ENCODE measurements at places on chromosomes 12 and 14.

GRCh38 chr14:103023881-103024473, 33.4 kb downstream of the CDC42BPB start:
- H3K4me1 ChIP-seq = no peaks in the 10 kb centered on the region
- no peaks in the 10 kb centered on the region for H3K36me3 ChIP-seq
- H3K4me3 ChIP-seq = no peak overlapping the region
- DNase-seq = no peak

GRCh38 chr14:101351769-101352168, 209.5 kb upstream of the DIO3 start:
- peaks cover 16% of the 10 kb centered on the region for H3K27me3 ChIP-seq
- no peaks in the 10 kb centered on the region for H3K36me3 ChIP-seq
- no peaks in the 10 kb centered on the region for H3K4me1 ChIP-seq
- no peak for DNase-seq

DNA sequence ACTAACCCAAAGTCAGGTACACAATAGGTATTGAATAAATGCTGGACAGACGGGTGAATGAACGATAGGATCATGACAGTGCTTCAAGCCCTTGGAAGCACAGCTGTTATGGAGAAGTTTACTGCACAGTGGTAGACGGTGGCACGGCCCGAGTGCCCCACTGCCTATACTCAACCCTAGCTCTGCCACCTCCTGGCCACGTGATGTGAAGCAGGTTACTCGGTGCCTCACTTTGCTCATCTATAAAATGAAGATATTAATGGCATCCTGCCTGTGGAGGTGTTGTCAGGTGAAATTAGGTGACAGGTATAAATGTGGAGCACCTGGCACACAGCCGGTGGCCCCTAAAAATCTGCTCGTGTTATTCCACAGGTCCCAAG, 5.8 kb downstream of the ASB2 start:
- peak overlapping the region; percentile 97 for H3K27ac ChIP-seq
- DNase-seq = peak; percentile 78
- peak overlapping the region; percentile 78 for H3K4me3 ChIP-seq
- H3K36me3 ChIP-seq = peaks cover 34% of the 10 kb centered on the region
- H3K27me3 ChIP-seq = no peaks in the 10 kb centered on the region
- peaks cover 98% of the 10 kb centered on the region for H3K4me1 ChIP-seq

DNA sequence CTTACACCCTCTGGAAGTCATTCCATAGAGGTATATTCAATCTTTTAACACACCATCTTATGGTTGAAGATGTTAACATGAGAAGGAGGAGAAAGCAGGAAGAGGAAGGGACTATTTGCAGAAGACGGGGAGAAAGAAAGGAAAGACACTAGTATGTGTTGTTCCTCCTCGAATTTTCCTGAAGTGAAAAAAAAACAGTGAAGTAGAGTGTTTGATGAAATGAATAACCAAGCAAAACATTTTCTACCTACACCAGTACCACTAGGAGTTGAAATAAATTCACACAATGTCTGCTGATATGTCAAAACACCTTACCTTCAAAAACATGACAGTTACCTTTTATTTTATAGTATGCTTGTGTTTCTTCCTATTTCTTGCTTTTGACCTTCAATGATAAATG, 1.4 kb upstream of the CNOT2 start:
- H3K27ac ChIP-seq = peak overlapping the region; percentile 100
- no peak for DNase-seq
- H3K36me3 ChIP-seq = peaks cover 57% of the 10 kb centered on the region
- no peaks in the 10 kb centered on the region for H3K27me3 ChIP-seq
- peaks cover 53% of the 10 kb centered on the region for H3K4me1 ChIP-seq
- peak overlapping the region; percentile 99 for H3K4me3 ChIP-seq

GRCh38 chr12:116597886-116598285, 38.7 kb downstream of the MAP1LC3B2 start:
- peaks cover 9% of the 10 kb centered on the region for H3K36me3 ChIP-seq
- no peak for DNase-seq
- peaks cover 54% of the 10 kb centered on the region for H3K4me1 ChIP-seq
- no peak overlapping the region for H3K4me3 ChIP-seq

DNA sequence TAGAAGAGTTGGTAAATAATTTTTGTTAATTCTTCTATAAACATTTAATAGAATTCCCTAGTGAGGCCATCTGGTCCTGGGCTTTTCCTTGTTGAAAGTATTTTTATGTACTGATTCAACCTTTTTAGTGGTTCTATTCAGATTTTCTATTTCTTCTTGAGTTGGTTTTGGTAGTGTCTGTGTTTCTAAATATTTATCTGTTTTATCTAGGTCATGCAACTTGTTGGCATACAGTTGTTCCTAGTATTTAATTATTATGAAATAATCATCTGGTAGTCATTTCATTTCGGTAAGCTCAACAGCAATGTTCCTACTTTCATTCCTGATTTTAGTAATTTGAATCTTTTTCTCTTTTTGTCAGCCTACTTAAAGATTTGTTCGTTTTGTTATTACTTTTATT, 234.1 kb upstream of the GARIN2 start:
- peaks cover 15% of the 10 kb centered on the region for H3K36me3 ChIP-seq
- DNase-seq = no peak
- H3K27ac ChIP-seq = no peak overlapping the region
- H3K27me3 ChIP-seq = no peaks in the 10 kb centered on the region

- H3K4me1 ChIP-seq = no peaks in the 10 kb centered on the region
- no peak overlapping the region for H3K27ac ChIP-seq
- no peak for DNase-seq
- peaks cover 40% of the 10 kb centered on the region for H3K36me3 ChIP-seq
Measured at GRCh38 chr14:39366460-39367386, 65.5 kb downstream of the FBXO33 start.

- no peak for DNase-seq
- H3K36me3 ChIP-seq = no peaks in the 10 kb centered on the region
- no peaks in the 10 kb centered on the region for H3K27me3 ChIP-seq
- H3K4me3 ChIP-seq = no peak overlapping the region
- no peaks in the 10 kb centered on the region for H3K4me1 ChIP-seq
Measured at GRCh38 chr14:49008363-49008762, 577.8 kb downstream of the RPS29 start.

DNA sequence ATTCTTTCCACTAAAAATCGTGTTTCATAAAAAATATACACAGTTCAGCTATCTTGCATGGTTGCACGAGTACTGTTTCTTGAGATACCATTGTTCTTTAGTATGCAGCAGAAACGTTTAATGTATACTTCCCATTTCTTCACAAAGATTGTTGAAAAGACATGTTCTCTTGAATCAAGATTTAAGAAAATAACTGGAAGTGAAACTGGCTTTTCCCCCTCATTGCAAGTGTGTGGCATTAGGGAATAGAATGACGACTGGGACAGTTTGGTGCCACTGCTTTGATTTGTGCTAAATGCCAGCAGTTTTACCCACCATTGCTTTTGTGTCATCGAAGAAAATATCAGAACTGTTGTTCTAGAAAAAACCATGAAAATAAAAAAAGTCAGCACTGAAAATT, 20.3 kb upstream of the DHRS2 start:
- no peaks in the 10 kb centered on the region for H3K36me3 ChIP-seq
- H3K27ac ChIP-seq = no peak overlapping the region
- DNase-seq = no peak
- no peak overlapping the region for H3K4me3 ChIP-seq
- peaks cover 5% of the 10 kb centered on the region for H3K4me1 ChIP-seq
- H3K27me3 ChIP-seq = peaks cover 24% of the 10 kb centered on the region

- H3K4me1 ChIP-seq = peaks cover 71% of the 10 kb centered on the region
- no peak for DNase-seq
- peak overlapping the region; percentile 94 for H3K4me3 ChIP-seq
- H3K36me3 ChIP-seq = peaks cover 74% of the 10 kb centered on the region
- no peaks in the 10 kb centered on the region for H3K27me3 ChIP-seq
Measured at GRCh38 chr12:47814539-47815170, 5.0 kb downstream of the HDAC7 start.

DNA sequence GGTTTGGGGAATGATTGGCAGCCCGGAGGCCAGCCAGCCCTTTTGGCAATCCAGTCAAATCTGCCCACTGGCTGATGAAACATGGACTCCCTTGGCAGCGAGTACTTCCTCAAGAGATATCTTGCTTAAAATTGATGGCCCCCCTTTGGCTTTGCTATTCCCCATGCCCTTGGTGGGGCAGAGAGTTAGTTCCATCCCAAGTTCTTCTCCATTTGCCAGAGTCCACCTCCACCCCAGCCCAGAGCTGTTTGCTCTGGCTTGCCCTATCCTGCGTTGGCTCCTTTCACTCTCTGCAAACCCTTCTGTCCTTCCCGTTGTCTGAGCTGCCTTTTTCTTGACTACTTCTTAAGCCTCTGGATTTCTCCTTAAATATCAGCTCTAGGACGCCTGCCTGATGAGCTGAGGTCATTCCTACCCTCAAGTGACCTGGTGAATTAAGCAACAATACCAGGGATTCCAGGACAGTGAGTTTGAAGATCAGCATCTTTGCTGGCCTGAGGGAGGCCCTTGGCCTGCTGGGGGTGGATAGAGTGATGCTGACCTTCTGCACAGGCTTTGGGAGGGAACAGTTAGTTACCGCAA, 212.0 kb downstream of the CACNA1C start:
- H3K27ac ChIP-seq = peak overlapping the region; percentile 7
- H3K4me1 ChIP-seq = no peaks in the 10 kb centered on the region
- H3K27me3 ChIP-seq = peaks cover 3% of the 10 kb centered on the region
- H3K4me3 ChIP-seq = no peak overlapping the region
- DNase-seq = no peak

DNA sequence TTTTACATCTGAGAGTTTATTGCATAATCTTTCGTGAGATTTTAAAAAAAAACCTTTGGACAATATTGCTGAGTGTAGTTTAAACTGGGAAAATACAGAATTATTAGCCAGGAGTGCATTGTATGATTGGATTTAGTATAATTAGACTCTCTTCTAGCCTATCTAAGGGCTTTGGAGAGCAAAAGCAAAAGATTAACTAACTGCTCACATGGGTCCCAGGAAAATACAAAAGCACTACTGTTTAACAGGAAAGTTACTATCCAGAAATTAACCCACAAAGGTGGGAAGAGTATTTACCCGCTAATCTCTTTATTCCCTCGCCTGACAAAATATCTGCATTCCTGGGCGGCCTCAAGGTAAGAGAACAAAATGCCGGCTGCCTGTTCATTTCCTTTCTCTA, 309.5 kb downstream of the ATXN7L3B start:
- no peaks in the 10 kb centered on the region for H3K4me1 ChIP-seq
- no peak overlapping the region for H3K4me3 ChIP-seq
- no peak for DNase-seq
- no peaks in the 10 kb centered on the region for H3K36me3 ChIP-seq

- H3K36me3 ChIP-seq = peaks cover 1% of the 10 kb centered on the region
- no peak overlapping the region for H3K4me3 ChIP-seq
- H3K27me3 ChIP-seq = peaks cover 81% of the 10 kb centered on the region
- H3K27ac ChIP-seq = no peak overlapping the region
Measured at GRCh38 chr14:24329736-24330135, 5.1 kb downstream of the ADCY4 start.

Measured in activated naive CD4-positive, alpha-beta T cell treated with anti-CD3 and anti-CD28 coated beads, Interleukin-2, amount 10 ng/mL, durations not matched to agents 7 days and 5 days (primary cell).